Stimulated activated naive CD4-positive, alpha-beta T cell treated with Interleukin-2 at 50 U/mL for 16 hours (primary cell): ENCODE measurements at places on chromosomes 12 and 14.

- DNase-seq = no peak
Observed at GRCh38 chr14:83491091-83491490, 1957.4 kb upstream of the SEL1L start.

GRCh38 chr14:36976571-36977023, 195.8 kb downstream of the SLC25A21 start:
- DNase-seq = no peak

GRCh38 chr12:94710933-94711332, 60.6 kb upstream of the TMCC3 start:
- no peak for DNase-seq

DNA sequence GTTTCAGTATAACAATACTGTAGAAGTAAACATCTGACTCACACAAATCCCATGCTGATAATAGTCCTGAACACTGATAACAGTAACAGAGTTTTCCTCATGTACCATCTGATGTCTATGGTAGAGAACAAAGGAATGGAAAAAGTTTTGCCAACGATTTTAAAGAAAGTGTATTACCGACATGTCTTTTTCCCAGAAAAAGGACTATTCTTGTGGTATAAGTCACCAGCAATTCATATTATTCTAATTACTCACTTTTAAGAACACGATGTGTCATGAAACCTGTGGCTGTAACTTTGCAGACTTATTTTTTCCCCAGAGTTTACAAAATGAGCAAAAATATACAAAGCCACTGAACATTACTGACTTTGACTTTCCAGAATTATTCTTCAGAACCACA, 40.1 kb upstream of the DCN start:
- DNase-seq = no peak

DNA sequence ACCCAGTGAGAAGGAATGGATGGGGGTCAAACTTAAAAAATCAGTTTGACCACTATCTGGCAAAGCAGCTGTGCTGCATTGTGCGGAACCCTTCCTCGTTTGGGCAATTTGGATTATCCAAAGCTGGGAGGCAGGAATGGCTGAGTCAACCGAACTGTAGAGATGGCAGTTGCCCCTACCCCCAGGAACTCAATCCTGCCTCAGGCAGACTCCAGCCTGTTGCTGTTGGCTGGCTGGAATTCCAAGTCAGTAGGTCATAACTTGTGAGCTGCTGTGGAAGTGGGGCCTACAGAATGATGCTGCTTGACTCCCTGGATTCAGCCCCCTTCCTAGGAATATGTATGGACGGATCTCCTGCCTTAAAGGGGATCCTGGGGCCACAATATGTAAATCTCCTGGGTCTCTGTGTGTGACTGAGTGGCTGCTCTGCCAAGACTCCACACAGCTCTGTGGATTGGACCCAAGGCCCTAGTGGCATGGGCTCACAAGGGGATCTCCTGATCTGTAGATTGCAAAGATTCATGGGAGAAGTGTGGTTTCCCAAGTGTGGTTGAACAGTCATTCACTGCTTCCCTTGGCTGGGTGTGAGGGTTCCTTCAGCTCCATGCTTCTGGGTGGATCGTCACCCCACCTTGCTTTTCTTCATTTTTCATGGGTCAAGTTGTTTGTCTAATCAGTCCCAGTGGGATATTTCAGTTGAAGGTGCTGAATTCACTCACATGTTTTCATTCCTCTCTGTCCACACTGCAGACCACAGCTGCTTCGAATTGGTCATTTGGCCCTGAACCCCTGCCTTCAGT, 19.2 kb downstream of the LUM start:
- DNase-seq = no peak

- DNase-seq = no peak
Observed at GRCh38 chr12:131011165-131012079, 57.7 kb downstream of the ADGRD1 start.

GRCh38 chr12:559906-560455, 100.2 kb downstream of the B4GALNT3 start:
- DNase-seq = no peak

GRCh38 chr12:5173511-5174011, 129.9 kb downstream of the KCNA5 start:
- no peak for DNase-seq

- peak; percentile 36 for DNase-seq
Observed at GRCh38 chr12:10722502-10722904, 620 bp downstream of the YBX3 start.

GRCh38 chr12:68043435-68043834, 54.2 kb downstream of the IFNG-AS1 start:
- DNase-seq = no peak

GRCh38 chr14:57833323-57833722, 32.6 kb downstream of the SLC35F4 start:
- no peak for DNase-seq

DNA sequence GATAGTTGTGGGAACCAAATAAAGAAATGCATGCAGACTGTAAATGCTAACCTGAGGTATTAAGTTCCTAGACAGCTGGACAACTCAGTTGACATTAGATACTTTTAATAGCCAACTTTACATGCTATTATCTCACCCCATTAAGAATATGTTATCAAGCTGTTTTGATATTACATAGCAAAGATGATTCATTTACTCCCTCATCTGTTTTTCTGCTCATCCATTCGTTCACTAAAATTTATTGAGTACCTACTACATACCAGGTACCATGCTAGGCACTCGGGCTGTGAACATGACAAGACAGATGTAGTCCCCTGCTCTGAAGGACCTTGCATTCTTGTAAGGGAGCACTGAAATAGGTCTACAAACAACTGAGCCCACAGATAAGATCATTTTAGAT, 192.4 kb downstream of the DACT1 start:
- no peak for DNase-seq

- no peak for DNase-seq
Observed at GRCh38 chr12:131121705-131122405, 168.1 kb downstream of the ADGRD1 start.

DNA sequence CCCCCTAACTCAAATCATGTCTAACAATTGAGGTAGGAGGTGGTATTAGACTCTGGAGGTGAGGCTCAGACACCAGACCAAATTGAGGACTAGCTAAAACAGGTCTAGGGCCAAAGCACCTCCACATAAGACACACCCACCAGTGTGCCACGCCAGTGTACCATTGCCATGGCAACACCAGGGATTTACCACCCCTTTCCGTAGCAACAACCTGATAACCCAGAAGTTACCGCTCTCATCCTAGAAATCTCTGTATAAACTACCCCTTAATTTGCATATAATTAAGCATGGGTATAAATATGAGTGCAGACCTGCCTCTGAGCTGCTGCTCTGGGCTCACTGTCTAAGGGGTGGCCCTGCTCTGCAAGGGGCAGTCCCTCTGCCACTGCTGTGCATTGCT, 57.4 kb upstream of the PPP2R5C start:
- DNase-seq = no peak

DNA sequence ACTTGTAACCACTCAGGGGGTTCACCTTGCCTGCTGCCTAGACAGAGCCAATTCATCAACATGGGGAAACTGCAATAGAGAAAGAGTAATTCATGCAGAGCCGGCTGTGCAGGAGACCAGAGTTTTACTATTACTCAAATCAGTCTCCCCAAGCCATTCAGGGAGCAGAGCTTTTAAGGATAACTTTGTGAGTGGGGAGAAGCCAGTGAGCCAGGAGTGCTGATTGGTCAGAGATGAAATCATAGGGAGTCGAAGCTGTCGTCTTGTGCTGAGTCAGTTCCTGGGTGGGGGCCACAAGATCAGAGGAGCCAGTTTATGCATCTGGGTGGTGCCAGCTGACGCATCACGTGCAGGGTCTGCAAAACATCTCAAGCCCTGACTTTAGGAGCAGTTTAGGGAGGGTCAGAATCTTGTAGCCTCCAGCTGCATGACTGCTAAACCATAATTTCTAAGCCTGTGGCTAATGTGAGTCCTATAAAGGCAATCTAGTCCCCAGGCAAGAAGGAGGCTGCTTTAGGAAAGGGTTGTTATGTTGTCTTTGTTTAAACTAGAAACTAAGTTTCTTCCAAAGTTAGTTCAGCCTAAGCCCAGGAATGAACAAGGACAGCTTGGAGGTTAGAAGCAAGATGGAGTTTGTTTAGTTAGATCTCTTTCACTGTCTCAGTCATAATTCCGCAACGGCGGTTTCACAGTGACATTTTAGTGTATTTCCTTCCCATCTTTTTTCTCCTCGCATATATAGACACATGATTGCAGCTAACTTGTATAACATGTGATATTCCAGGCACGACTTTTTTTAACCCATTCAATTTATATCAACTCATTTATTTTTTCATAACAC, 68.9 kb upstream of the NCOR2 start:
- peak; percentile 28 for DNase-seq

- no peak for DNase-seq
Observed at GRCh38 chr12:23752245-23752644, 197.2 kb downstream of the SOX5 start.

GRCh38 chr14:39426605-39427004, 5.6 kb downstream of the FBXO33 start:
- DNase-seq = no peak

- no peak for DNase-seq
Observed at GRCh38 chr14:93090826-93091555, 24.7 kb downstream of the ITPK1 start.

GRCh38 chr14:52342849-52343596, 28.9 kb downstream of the PTGER2 start:
- DNase-seq = no peak

DNA sequence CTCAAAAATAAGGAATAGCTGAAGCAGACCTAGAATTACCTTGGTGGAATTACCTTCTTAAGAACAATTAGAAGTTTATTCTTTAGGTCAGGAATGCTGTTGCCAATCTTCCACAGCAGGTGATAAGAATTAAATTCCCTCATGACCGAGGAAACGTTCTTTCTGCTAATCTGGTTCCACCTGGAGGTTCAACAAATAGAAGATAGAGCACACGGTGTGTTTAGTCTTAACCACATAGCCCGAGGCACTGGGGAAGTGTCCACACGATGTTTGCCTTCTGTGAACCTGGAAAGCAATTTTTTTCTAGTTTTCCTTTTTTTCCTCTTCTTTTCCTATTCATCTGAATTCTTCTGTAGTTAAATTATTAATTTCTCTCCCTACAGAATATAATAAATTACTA, 906.9 kb downstream of the NRXN3 start:
- DNase-seq = no peak

GRCh38 chr12:62622177-62622576, 155.6 kb downstream of the MON2 start:
- DNase-seq = no peak

GRCh38 chr12:107320033-107320928, 226.9 kb upstream of the CRY1 start:
- DNase-seq = peak; percentile 74

DNA sequence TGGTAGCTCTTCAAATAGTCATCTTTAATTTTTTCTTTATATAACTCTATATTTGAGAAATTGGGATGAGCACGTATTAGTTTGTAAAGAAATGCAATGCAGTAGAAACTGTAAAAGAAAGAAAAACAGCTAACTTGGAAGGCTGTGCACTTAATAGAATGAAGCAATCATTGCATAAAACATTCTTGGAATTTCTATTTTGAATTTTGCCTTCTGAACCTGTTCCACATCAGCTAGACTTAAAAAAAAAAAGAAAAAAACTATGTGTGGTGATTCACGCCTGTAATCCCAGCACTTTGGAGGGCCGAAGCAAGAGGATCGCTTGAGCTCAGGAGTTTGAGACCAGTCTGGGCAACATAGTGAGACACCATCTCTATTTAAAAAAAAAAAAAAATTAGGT, 29.4 kb downstream of the SCN8A start:
- no peak for DNase-seq

DNA sequence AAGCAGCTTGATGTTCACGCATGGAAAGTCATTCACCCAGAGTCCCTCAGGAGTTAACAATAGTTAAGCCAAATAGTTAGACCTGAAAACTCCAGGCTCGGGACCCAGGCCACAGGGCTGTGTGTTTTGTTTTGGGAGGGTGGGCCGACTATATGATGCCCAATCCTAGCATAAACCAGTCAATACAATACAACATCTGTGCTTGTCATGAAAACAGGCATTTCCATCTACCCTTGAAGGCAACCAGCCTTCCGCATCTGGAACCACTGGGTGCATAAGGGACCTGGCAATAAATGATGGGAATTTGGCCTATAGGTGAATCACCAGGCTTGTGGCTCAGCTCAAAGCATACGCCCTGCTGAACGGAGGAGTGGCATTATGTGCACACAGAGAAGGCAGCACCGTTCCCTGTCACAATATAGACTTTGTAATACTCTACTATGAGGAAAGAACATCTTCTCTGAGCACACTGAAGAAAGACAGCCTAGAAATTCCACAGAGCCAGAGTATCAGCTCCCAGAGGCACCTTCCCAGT, 91.0 kb upstream of the FOXN3 start:
- DNase-seq = no peak

GRCh38 chr14:54309615-54310014, 87.2 kb upstream of the CDKN3 start:
- no peak for DNase-seq

- DNase-seq = no peak
Observed at GRCh38 chr12:68100241-68100640, 59.3 kb downstream of the IFNG start.

- DNase-seq = no peak
Observed at GRCh38 chr12:124073356-124074035, 100.5 kb downstream of the ZNF664 start.

GRCh38 chr12:47111392-47111778, 31.6 kb upstream of the AMIGO2 start:
- peak; percentile 10 for DNase-seq

- DNase-seq = no peak
Observed at GRCh38 chr12:126627596-126627995, 1562.4 kb downstream of the AACS start.

GRCh38 chr14:96398921-96399320, 7.0 kb downstream of the AK7 start:
- DNase-seq = no peak

- no peak for DNase-seq
Observed at GRCh38 chr12:54217774-54218241, 29.0 kb upstream of the SMUG1 start.

DNA sequence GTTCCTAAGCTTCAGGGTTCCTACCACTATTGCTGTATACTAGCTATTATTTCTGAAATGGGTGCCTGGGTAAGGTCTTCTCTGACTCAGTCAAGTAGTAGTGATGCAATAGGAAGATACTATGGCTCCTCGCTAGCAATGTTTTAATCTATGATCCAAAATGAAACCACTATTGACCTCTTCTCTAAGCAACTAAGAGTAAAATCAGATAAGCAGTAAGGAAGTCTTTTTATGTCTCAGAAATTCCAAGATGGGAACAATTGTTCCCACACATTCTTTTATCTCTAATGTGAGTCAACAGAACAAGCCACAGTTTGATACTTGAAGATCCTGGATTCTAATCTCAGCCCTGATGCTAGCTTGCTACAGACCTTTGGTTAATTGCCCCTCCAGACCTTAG, 45.1 kb downstream of the AREL1 start:
- no peak for DNase-seq

DNA sequence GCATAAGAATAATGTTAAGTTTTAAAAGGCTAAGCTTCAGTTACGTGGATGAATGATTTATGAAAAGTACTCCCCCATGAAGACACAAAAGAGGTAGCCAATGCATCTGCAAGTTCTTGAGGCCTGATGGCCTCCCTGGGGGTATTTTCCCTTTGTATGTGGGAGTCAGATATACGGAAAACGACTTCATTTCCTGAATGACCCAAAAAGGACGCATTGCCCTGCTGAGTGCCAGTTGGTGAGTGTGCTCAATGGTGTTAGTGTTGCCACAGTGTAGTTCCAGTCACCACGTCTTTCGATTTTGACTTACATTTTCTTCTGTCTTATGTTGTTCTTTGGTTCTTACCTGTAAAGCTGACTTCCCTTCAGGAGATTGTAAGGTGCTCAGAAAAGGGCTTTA, 8.0 kb downstream of the ETV6 start:
- no peak for DNase-seq

- no peak for DNase-seq
Observed at GRCh38 chr14:94123868-94124267, 5.5 kb downstream of the IFI27L2 start.

GRCh38 chr12:106267535-106267934, 19.7 kb upstream of the CKAP4 start:
- no peak for DNase-seq
